ENCODE measurements at places on chromosomes 3 and 15. TPM values are rescaled to one million over a fixed set of nuclear protein-coding genes. Genes with fewer than 3 reads are reported as not detected.

The HRH1 gene
- total RNA-seq = 5.1 TPM

The TMEM212 gene
- not detected for total RNA-seq

The PML gene
- 26.3 TPM for total RNA-seq

The CHST2 gene
- 1.6 TPM for total RNA-seq

The ENTPD3 gene
- not detected for total RNA-seq

The ASB14 gene
- total RNA-seq = not detected

The CHRD gene
- not detected for total RNA-seq

The GLDN gene
- total RNA-seq = 1.1 TPM

The SLC2A2 gene
- total RNA-seq = not detected

The GADL1 gene
- total RNA-seq = not detected

The LRRC2 gene
- total RNA-seq = 0.37 TPM

The XIRP1 gene
- total RNA-seq = not detected

The NRROS gene
- 1.4 TPM for total RNA-seq

The SYNM gene
- total RNA-seq = 21.6 TPM

The ISLR gene
- total RNA-seq = 0.08 TPM

The OIP5 gene
- total RNA-seq = 19.5 TPM

The RLBP1 gene
- 3.7 TPM for total RNA-seq

The IL20RB gene
- total RNA-seq = 3.2 TPM

The COL6A5 gene
- total RNA-seq = not detected

The NGRN gene
- total RNA-seq = 90.9 TPM

The KCNH8 gene
- 0.79 TPM for total RNA-seq

The GUCA1C gene
- not detected for total RNA-seq

The EXD1 gene
- not detected for total RNA-seq

The SEMA6D gene
- total RNA-seq = 0.64 TPM

The PAK6 gene
- total RNA-seq = 0.91 TPM

The ADGRG7 gene
- not detected for total RNA-seq

The MOBP gene
- total RNA-seq = not detected

The HACL1 gene
- total RNA-seq = 54.5 TPM

The CLDN11 gene
- not detected for total RNA-seq

The SNTN gene
- total RNA-seq = not detected

The TTLL13 gene
- not detected for total RNA-seq
